NCI-H446 treated with DMSO at 0.1 percent for 48 hours (cell line): ENCODE measurements at places on chromosomes 1 and 21.

DNA sequence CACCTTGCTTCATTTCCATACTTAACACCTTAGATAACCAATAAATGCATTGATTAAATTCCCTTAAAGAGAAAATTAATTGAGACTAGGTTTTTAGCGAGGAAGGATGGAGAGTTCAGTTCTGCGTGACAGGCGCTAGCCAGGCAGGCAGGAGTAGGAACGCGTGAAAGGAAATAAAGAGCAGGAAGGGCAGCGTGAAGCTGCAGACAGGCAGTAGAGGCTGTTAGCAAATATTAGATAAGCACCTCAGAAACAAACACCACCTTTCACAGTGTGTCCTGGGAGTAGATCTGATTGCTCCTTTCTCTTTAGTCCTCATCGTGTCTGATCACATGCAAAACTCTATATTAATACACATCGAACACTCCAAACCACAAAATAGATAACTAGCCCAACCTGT lies 282.7 kb upstream of the ADGRL2 start:
- no peak for DNase-seq

DNA sequence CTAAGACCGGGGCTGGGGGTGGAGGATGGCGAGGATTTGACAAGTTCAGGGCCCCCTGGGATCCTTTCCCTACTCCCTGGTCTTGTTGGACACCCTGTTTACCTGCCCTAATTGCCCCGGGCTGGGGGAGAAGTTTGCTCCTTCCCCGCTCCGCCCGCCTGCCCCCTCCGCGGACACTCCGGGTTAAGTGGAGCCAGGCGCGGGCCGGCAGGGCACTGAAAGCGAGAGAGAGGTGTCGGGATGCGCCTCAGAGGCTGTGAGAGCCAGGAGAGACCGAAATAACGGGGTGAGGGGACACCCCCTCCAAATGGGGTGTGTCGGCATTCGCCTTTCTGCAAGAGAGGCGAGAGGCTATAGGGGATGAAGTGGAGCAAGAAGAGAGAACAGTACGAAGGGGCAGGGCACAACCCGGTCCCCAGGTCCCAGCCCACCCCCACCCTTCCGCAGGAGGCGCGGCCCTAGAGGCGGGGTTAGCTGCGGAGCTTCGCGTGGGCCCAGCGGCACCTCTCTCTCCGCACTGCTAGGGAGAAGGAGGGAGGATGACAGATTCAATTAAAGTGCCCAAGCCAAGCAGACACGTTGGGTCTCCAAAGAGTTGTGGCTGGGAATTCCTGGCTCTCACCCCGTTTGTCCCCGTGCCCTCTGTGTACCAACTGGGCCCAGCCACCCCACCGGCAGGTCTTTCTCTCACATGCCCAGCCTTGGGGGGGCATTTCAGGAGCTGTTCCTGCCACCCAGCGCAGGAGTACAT lies 3.8 kb downstream of the EFNA3 start:
- no peak for DNase-seq

DNA sequence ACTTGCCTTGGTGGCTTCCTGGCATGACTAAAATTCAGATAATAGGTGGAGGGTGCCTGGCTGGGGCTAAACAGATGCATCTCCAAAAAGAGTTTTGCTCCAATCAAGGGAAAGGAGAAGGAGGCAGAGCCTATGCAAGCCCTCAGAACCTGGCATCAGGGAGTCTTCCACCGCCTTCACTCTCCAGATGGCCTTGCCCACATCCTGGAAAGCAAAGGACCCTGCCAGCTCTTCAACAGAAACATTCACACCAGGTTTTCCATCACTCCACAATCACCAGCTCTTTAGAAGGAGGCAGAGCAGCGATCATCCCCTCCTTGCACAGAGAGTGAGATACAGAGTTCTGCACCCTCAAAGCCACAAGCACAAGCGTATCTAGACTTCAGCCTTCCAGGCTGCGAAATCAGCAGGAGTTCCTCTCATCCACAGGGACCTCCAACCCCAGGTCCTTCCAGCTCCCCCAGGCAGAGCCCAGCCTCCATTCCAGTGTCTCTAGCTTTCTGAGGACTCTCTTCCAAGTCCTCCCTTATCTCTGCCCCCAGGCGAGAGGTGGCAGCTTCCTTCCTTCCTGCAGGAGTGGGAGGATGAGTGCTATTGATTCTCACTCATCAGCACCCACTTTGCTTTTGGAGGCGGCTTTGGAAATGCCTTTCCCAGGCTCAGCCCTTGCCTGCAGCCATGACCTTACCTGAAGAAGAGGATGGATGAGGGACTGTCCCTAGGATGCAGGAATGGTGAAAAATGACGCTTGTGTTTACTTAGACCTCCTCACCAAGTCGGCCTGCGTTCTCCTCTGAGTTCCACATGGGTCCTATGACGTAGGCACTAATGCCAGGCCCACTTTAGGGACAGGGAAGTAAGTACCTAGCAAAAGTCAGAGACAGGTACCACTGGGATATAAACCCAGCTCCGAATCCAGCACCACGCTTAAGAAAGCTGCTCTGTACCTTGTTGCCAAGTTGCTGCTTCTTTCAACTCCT lies 75.4 kb downstream of the RIPK4 start:
- no peak for DNase-seq

GRCh38 chr1:31409946-31410858 lies 2.8 kb upstream of the SERINC2 start:
- no peak for DNase-seq

- no peak for DNase-seq
These were observed 482.0 kb downstream of the DISC1 start for GRCh38 chr1:232108598-232108997.

DNA sequence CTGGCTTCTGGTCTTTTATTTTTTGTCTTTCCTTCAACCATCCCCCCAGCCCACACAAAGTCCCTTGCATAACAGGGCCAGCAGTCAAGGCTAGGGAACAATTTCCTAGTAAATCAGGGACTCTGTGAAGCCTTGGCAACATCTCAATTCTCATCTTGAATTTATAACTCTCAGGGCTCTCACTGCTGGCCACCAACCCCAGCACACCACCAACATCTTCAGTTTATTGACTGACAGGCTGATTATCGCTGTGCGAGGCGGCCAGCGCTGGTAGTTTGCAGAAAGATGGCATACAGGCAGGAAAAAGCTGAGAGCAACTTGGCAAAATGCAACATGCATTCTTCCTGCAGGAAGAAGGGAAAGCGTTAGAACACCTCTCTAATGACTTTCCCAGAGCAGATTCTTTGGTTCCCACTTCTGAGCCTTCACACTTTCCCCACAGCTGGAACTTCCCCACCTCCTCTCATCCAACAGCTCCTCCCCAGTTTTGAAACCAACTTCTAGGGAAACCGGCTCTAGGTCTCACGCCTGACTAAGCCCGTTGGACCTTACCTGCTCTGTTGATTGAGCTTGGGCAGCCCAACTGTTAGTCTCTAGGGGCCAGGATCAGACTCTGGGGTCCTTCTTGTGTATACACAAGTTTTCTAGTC lies 26.3 kb upstream of the CSF1 start:
- no peak for DNase-seq

DNA sequence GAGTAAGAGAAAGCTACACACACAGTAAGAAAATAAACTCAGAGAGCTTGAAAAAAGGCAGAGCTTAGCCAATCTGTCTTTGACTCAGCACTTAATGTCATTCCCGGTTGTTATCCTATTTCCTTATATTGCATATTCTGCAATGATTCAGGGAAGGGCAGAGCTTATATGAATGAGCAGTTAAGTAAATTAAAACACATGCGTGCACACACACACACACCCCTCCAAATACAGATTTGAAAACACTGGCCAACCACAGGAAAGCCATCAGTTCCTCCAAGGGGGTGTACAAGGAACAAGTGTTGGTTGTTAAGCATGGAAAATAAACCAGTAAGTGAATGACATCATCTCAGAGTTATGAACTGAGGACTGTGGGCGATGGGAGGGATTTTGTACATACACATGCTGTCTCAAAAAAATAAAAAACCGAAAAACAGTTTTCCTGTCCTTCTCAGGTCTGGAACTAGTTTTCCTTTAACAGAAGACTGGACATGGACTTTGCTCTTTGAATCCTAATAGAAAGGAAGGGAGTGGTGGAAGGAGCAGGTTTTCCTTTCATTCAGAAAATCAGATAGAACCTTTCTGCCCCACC lies 1.0 kb downstream of the IQGAP3 start:
- DNase-seq, result no peak

DNA sequence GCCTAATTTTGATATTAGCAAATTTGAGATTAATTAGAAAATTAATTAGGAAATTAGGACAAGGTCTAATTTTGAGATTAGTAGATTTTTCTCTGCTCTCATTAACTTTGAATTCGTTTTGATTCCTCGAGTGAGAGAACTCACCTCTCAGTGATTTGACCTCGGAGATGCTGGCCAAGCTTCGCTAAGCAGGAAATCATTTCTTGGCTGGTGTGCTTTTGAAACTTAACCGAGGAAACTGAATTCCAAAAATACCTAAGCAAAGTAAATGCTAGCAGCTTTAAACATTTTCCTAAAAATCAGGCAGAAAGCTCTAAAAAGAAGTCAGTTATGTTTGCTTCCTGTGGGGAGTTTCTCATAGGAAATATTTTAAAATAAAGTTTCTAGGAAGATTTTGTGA lies 34.9 kb downstream of the CDC14A start:
- no peak for DNase-seq

DNA sequence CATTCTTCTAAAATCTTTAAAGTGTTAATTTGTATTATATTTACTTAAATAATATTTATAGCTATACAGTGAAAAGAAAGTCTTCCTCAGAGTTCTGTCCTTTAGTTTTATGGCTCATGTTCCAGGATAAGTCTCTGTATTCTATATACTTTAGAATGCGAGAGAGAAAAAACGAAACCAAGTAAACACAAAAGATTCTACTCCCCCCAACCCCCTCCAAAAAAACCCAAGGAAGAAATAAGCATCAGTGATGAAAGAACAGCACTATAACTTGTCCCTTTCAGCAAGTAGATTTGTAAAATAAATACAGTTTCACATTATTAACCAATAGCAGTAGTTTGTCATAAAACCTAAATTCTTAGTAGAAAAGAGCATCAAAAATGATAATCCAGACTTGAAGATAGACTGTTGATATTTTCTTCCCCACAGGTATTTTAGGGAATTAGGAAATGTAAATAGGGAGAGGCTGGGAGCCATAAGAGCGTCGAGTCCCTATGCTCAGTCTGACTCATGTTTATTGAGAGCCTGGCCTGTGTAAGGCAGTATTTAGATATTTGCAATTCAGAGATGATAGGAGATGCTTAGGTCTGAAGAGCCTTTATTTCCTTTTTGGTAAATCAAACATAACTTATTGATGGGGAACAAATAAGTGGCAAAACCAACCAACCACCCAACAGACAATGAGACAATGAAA lies 35.5 kb downstream of the CDC14A start:
- DNase-seq, result no peak

GRCh38 chr1:169676001-169676400 lies 35.4 kb downstream of the SELL start:
- DNase-seq, result no peak

DNA sequence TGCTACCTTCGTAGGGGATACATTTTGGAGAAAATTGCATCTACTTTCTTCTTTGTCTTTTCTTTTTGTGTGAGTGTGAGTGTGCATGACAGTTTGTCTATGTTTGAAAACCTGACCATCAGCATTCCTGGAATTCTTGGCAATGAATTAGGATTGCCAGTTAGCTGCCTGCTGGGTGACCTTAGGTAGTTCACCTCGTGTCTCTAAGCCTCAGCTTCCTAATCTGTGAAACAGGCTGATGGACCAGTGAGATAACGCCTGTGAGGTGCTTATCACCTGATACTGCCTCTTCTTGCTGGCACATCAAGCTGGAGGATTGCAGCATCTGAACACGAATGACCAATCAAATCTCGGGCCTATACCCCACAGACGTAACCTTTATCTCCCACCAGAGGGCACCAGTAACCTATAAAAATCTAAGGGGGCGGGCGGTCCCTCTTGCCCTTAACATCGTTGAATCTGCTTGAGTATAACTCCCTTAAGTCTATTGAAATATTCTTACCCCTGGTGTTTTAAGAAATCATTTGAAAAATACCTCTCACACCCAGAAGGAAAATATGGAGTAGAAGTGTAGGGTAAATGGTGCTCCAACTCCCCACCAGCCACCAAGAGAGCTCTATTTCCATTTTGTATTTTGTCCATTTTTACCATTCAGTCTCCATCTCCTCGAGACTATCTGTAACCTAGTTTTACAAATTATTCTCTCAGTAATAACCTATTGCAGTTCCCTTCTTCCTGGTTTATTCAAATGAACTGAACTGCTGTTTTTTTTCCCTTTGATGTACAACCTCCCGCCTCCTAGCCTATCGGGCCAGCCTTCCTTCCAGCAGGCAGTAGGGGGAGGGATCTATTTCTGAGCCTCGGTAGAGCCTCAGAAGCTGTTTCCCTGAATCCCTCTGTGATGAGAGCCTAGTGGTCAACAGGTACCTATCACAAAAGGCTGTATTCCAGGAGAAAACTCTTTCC lies 49.7 kb downstream of the MDM4 start:
- peak; percentile 78 for DNase-seq

- DNase-seq, result no peak
These were observed 44.6 kb downstream of the TBCE start for GRCh38 chr1:235411489-235412486.

DNA sequence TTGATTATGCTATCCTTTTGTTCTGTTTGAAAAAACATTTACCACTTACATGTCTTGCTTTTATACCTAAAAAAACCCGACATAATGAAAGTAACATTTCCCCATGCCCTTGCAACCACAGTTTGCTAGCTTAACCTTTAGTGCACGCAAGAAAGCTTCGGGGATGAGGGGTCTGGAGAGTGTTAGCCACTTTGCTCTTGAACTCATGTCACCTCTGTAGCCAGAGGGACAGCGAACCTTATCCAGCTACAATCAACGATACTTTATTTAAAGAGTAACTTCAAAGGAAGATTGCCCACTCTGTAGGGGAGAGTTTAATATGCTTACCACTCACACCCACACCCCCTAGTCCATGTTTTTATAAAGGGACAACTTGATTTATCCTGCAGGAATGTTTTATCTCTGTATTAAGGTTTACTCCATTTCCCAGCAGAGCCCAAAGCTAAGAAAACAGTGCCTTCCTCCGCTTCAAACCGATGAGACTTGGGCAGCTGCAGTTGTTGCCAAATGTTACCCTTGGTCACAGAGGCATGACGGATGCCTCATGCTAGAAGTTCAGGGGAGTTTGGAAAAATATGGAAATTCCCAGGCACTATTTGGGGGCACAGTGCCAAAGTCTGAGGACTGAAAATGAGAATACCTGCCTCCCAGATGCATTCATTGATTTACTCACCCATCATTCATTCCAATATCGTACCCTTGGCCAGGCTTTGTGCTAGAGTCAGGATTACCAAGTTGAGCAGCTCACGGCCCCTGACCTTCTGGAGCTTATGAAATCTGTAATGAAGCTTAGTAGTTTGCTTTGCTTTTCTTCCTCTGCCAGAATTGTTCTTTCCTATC lies 61.4 kb upstream of the VCAM1 start:
- no peak for DNase-seq

GRCh38 chr1:119679223-119679622 lies 31.2 kb upstream of the ZNF697 start:
- no peak for DNase-seq

- no peak for DNase-seq
These were observed 30.2 kb downstream of the ADARB1 start for GRCh38 chr21:45104560-45104959.

DNA sequence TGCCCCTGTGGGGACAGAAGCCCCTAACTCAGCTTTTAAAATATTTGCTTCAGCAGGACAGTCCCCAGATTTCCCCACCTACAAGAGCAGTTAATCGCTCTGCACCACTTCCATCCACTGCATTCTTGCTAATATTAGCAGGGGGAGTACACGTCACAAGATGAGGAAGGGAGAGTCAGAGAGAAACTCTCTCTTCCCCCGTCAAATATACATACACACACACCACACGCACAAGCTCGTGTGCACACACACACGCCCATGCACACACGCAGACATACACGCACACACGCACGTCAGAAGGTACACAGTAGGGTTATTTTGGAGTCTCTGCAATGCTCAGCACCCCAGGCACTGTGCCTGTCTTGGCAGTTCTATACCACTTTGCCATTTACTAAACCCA lies 2.1 kb downstream of the CLCA1 start:
- no peak for DNase-seq
